ENCODE measurements at places on chromosomes 11 and 22. TPM values are rescaled to one million over a fixed set of nuclear protein-coding genes. Genes with fewer than 3 reads are reported as not detected.

- DNase-seq, result no peak
Measured at GRCh38 chr11:20668844-20669819, at the start of gene NELL1. NELL1 (plus strand) TSS chr11:20669586.

The B4GALNT4 gene
- 65.8 TPM for polyA plus RNA-seq

The DDX6 gene
- 157 TPM for polyA plus RNA-seq

- DNase-seq, result no peak
Measured at GRCh38 chr11:46240861-46241260, 36.6 kb upstream of the CREB3L1 start.

DNA sequence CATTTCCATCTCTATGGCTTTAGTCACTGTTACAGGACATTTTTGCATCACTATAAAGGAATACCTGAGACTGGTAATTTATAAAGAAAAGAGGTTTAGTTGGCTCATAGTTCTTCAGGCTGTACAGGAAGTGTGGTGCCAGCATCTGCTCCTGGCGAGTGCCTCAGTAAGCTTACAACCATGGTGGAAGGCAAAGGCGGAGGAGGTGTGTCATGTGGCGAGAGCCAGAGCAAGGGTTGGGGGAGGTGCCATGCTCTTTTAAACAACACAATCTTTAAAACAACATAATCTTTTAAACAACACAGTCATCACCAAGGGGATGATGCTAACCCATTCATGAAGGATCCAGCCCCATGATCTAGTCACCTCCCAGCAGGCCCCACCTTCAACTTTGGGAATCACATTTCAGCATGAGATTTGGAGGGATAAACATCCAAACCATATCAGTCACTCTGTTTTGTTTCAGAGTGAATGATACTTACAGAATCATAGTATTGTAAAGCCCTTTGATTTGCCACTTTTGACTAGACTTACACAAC lies 103.3 kb downstream of the PDE3B start:
- no peak for DNase-seq

The EIF1AD gene
- 31.7 TPM for polyA plus RNA-seq

The FADD gene
- polyA plus RNA-seq, result 13.8 TPM

DNA sequence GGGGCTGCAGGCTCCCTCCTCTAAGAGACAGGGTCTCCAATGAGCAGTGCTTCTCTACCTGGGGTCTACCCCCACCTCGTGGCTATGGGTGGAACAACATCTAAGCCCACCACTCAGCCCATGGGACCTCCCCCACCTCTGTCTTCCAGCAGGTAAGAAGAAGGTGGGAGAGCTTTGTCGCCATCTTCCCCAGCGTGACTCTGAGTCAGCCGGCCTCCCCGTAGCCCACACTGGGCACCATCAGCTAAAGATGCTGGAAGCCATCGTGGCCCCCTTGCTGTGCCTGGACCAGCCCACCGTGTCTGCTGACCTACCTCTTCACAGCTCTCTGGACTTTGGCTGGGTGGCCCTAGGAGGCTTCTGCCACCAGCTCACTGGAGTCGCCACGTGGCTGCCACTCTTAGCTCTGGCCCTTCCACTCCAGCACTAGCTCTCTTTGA lies 944 bp downstream of the C11orf86 start:
- peak; percentile 39 for DNase-seq

The RTN4R gene
- 3.4 TPM for polyA plus RNA-seq

The ZP1 gene
- 0.30 TPM for polyA plus RNA-seq

The SYT12 gene
- polyA plus RNA-seq, result 0.13 TPM

- no peak for DNase-seq
Measured at GRCh38 chr11:58573451-58574104, 2.1 kb downstream of the LPXN start.

DNA sequence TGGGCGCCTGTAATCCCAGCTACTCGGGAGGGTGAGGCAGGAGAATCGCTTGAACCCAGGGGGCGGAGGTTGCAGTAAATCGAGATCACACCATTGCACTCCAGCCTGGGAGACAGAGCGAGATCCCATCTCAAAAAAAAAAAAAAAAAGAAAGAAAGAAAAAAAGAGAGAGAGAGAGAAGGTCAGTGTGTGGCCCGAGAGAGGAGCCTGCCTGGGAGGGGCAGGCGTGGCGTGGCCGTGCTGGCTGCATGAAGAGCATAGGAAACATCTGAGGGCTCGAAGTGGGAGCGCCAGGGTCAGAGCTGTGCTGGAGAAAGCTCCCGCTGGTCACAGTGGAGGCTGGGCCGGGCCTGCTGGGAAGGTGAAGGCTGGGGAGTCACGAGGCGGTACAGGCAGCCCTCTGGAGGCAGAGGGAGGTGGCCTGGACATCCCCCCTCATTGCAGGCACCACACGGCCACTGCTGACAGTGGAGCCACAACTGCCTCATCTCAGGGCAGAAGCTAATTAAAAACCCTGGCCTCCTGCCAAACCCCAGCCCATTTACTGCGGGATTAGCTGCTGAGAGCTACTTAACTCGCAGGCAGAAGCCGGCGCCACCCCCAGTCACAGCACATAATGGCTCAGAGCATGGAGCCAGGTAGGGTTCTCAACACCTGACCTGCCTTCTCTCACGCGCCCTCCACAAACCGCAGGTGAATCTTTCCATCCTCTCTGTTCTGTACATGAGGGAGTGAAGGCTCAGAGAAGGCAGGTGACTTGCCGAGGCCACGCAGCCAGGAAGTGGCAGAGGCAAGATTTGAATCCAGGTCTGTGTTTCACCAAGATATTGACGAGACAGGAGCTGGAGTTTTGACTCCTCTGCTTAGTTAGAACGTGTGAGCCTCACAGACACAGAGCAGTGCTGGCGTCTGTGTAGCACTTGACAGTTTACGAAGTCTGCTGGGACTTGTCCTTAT lies 32.6 kb downstream of the NFAM1 start:
- no peak for DNase-seq

- DNase-seq, result no peak
Measured at GRCh38 chr22:40616578-40616977, 19.9 kb downstream of the MRTFA start.

DNA sequence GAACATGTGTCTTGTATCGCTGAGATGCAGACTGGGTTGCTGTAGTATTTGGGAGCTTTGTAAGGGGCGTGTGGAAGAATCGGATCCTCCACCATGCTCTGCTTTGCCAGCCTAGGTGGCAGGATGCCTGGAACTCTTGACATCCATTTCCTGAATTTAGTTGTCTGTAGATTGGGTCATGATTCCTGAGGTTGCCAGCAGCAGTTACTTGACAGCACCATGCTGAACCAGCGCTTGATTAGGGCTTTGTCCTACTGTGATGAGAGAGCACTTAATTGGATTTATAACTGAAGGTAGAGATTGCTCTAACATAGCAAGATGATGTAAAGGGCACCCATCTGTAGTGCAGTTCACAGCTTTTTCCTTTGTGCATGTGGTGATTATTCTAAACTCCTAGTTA lies 75.6 kb upstream of the HORMAD2 start:
- no peak for DNase-seq

GRCh38 chr11:77770629-77771028 lies 49.9 kb downstream of the RSF1 start:
- no peak for DNase-seq

DNA sequence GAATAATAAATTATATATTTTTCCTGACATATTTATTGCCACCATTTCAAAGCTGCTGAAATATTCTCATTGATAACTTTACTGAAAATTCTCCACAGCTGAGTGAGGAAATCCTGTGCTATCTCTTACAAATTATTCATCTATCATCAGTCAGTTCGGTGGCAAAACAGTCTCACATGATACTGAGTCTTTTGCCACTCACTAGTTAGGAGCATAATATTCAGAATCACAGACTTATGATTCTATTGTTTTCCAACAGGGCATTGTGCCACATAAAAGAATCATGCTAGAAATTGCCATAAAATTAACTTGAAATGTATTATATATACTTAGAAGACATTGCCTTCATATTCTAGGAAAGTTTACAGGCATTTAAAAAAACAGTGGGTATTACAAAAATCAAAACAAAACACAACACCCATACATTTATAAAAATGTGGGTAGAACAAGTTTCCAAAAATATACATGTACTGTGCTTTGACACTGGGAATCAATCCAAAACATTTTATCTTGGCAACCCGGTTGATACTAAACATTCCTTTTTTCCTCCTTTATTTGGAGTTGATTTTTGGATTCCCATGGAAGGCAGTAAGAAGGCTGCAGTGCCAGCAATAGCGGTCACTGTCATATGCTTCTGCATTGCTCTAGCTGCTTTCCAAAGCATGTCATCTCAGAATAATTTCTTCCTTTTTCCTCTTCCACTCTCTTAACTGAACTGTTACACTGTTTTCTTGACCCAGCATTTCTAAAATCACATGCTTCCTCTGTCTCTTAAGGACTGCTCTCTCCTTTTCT lies 42.5 kb downstream of the ATG16L2 start:
- no peak for DNase-seq

DNA sequence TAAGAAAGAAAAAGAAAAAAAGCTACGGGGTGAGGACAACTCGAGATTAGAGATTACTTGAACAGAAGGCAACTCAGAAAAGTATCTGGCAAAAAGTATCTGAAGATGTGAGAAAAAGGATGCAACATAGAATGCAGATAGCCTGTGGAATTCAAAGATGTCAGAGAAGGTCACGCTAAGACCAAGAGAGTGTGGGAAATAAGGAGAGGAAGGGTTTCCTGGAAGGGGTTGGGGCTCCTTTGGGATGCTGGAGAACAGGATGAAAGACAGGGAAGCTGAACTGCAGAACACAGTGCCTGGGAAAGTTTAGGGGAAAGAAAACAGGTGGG lies 1.2 kb downstream of the GUCY1A2 start:
- DNase-seq, result no peak

GRCh38 chr11:67408437-67409200 lies 4.7 kb downstream of the TBC1D10C start:
- no peak for DNase-seq

DNA sequence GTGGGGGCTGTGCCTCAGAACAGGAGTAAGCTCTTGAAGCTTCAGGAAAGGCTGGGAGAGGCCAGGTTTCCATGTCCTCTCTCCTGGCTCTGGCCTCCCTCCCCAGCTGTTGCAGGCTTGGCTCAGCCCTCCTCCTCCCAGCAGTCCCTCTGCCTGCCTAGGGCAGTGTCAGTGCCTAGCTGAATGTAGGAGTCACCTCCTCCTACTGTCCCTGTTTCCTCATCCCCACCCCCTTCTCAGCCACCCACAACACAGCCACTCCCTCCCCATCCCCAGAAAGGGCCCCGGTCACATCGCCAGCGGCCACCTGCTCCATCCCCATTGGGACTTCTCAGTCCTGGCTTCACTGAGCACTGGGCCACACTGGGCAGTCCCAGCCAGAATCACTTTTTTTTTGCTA lies 2.9 kb upstream of the FBLN1 start:
- DNase-seq, result no peak

The KCNJ5 gene
- 3.6 TPM for polyA plus RNA-seq

The DEUP1 gene
- 1.4 TPM for polyA plus RNA-seq

DNA sequence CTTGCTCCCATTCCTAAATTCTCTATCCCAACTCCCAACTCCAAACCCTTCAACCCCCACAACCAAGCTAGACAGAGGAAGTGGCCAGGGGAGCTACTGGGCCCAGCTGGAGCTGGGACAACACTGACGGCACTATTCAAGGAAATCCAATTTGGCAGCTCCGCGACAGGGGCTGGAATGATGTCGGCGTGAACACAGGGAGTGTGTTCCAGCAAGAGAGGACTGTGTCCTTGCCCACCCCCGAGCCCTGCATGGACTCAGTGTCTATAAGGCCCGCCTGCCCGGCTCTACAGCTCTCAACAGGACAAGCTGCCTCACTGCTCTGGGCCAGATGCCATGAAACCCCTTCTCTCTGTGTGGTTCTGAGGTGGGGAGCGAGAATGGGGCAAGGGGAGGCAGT lies 11.3 kb downstream of the PCSK7 start:
- DNase-seq, result no peak

GRCh38 chr11:67022961-67023956 lies at the start of gene SYT12:
SYT12 (plus strand) TSS chr11:67023134; CDS start chr11:67030145, 7,011 bp downstream.
- DNase-seq, result no peak

GRCh38 chr11:76397383-76397782 lies 16.3 kb downstream of the GVQW3 start:
- DNase-seq, result no peak

- DNase-seq, result no peak
Measured at GRCh38 chr11:131447277-131447815, 76.9 kb downstream of the NTM start.

The UBQLN3 gene
- polyA plus RNA-seq, result not detected

- no peak for DNase-seq
Measured at GRCh38 chr22:20143883-20144665, 6.8 kb downstream of the CCDC188 start.

DNA sequence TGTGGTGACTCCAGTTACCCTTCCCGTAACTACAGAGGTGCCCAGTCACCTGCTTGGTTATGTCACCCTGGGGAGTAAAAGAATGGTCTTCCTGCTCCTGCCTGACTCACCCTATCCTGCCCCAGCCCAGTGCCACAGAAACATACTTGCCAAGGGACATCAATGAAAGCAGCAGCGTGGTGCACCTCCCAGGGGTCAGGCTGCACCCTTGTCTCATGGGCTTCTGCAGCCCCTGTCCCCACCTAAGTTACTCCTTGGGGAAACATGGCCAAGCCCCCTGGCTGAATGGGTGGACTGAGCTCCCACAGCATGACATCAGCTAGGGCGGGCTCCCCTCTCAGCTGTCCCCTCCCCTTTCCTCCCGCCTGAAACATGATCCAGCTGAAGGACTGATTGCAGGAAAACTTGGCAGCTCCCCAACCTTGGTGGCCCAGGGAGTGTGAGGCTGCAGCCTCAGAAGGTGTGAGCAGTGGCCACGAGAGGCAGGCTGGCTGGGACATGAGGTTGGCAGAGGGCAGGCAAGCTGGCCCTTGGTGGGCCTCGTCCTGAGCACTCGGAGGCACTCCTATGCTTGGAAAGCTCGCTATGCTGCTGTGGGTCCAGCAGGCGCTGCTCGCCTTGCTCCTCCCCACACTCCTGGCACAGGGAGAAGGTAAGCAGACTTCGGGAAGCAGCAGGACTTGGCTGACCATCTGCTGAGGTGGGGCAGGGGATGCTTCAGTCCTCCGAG lies at the start of gene HTR3A:
Gene HTR3A (plus strand): TSS at position 368 of the 730 bp plus-strand sequence. CDS start 218 bp downstream, at position 586.
- DNase-seq, result peak; percentile 85

GRCh38 chr11:100705447-100705846 lies 18.4 kb downstream of the ARHGAP42 start:
- no peak for DNase-seq

- DNase-seq, result no peak
Measured at GRCh38 chr11:96257036-96257435, 86.0 kb downstream of the MAML2 start.

The KRTAP5-9 gene
- polyA plus RNA-seq, result 1.2 TPM

The TTC36 gene
- 1.3 TPM for polyA plus RNA-seq

DNA sequence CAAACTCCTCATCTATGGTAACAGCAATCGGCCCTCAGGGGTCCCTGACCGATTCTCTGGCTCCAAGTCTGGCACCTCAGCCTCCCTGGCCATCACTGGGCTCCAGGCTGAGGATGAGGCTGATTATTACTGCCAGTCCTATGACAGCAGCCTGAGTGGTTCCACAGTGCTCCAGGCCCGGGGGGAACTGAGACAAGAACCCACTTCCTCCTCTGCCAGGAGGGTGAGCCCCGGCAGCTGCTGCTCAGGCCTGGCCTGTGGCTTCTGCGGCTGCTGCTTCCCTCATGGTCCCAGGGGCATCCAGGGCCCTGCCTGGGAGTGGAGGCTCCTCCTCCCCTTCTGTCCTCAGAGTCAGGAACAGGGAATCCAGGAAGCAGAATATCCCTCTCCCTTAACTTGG lies 98.4 kb downstream of the ZNF280B start:
- no peak for DNase-seq

The C11orf87 gene
- polyA plus RNA-seq, result 0.22 TPM

The OR51B5 gene
- 0.20 TPM for polyA plus RNA-seq

Measured in left kidney (tissue), 8 donors.